ENCODE measurements at places on chromosomes 7 and 10. TPM values are rescaled to one million over a fixed set of nuclear protein-coding genes. Genes with fewer than 3 reads are reported as not detected.

The PAX4 gene
- not detected for polyA plus RNA-seq

The GRB10 gene
- polyA plus RNA-seq = 39.0 TPM

The PRSS37 gene
- not detected for polyA plus RNA-seq

The CRPPA gene
- 5.1 TPM for polyA plus RNA-seq

The ASB10 gene
- not detected for polyA plus RNA-seq

The COPG2 gene
- polyA plus RNA-seq = 39.9 TPM

The VWC2 gene
- not detected for polyA plus RNA-seq

The HSPA12A gene
- polyA plus RNA-seq = not detected

The HMX3 gene
- polyA plus RNA-seq = 20.5 TPM

The OIT3 gene
- polyA plus RNA-seq = not detected

- no peak for DNase-seq
Observed at GRCh38 chr10:31803606-31804351, 124.9 kb downstream of the ARHGAP12 start.

GRCh38 chr7:100685049-100685605 lies 8.9 kb downstream of the GIGYF1 start:
- no peak for DNase-seq

DNA sequence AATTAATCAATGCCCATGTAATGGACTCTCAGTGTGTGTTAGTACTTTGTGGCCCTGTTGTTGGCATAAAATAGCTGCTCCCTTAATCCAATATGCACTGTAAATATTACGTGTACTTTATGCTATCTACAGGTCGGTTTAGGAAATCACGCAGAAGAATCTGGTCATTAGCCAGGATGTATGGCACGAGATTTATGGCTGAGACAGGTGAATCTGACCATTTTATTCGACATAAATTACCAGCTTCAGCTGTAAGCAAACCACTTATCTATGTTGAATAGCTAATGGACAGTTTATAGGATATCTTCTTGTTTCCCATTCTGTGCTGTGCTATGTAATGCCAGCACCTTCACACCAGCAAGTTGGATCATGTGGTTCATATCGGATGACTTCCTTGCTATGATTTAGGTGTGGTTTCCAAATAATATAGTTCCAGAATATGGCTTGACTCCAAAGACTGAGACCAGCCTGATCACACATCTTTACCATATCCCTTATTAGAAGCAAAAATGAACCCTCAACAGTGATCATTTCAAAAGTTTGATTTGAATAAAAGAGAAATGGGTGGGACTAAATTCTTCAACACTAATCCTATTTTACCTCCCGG lies 301.4 kb downstream of the AHR start:
- no peak for DNase-seq

DNA sequence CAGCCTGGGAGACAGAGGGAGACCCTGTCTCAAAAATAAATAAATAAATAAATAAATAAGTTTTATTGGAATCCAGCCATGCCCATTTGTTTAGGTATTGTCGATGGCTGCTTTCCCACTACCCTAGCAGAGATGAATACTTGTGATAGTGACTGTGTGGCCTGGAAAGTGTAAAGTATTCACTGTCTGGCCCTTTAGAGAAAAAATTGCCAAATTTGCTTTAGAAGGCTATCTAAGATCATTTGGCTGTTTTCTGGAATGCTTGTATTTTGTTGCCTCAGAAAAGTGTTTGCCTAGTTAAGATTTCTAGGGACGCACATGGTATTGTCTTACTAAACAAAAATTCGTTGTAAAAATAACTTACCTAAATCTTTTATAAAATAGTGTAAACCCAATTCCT lies 35.4 kb downstream of the CHN2 start:
- DNase-seq = no peak

- no peak for DNase-seq
Observed at GRCh38 chr10:119371704-119372663, 164.6 kb downstream of the GRK5 start.

DNA sequence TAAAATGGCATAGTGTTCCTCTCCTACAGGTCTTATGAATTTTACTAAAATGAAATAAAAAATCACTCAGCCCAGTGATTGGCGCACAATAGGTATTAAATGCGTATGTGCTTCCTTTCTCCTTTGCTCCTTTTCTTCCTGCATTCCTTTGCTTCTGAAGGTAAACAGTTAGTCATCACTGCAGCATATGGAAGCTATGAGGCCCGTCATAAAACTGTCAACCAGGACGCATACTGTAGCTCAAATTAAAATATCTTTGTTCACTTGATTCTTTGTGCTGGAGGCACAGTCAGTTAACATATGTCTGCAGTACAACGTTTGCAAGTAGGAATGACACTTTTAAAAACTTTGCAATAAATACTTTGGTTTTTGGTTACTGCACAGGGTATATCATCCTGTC lies 374.7 kb downstream of the TCERG1L start:
- DNase-seq = no peak

GRCh38 chr7:2757904-2758672 lies 70.1 kb downstream of the AMZ1 start:
- DNase-seq = peak; percentile 76

GRCh38 chr10:105844676-105845570 lies 1203.8 kb downstream of the SORCS3 start:
- DNase-seq = no peak

GRCh38 chr7:158858592-158859503 lies 2.5 kb downstream of the DYNC2I1 start:
- DNase-seq = peak; percentile 90

DNA sequence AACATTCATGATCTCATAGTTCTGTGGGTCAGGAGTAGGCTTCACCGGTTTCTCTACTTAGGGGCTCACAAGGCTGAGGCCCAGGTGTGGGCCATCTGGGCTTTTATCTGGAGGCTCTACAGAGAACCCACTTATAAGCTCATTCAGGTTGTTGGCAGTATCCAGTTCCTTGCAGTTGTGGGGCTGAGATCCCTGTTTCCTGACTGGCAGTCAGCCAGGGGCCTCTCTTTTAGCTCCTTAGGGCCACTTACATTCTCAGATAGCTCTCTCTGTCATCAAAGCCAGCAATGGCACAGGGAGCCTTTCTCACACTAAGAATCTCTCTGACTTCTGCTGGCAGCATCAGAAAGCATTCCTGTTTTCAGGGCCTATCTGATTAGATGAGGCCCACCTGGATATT lies 18.2 kb upstream of the HECTD2 start:
- DNase-seq = no peak

DNA sequence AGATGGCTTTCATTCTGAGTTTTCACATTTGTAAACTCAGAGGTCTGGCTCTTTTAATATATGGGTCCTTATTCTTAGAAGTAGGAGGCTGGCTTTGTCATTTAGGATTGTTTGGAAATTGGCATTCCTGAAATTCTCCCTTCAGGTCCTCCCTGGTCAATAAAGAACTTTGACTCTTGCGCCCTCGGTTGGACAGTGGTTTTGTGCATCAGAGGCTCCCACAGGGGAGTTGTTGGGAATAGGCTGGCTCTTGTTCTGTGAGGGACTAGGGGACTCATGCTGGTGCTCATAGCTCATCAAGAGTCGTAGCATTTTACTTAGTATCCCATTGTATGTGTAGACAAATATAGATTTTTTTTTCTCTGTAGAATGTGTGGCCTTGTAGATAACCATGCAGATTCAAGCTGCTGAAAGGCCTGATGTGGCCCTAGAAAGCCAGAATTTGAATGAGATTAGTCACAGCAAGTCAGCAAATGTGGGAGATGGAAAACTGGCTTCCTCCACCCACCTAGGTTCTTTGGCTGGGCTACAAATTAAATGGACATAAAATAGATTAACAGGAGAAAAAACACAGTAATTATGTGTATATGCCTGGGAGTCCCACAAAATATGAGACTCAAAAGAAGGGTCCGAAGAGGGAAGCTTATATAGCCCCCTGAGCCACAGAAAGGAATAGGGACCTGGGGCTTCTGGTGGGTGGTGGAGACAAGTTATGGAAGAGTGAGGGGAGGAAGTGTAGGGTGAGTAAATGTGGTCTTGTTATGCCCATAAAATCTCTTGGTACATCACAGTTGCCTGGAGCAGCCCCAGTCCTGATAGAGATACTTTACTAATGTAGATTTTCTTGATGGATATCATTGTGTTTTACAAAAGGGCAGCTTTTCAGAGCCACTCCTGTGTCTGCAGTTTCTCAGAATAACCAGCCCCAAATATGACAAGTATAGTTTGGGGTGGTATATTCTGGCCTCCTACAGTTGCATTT lies 94.6 kb upstream of the BTBD16 start:
- DNase-seq = no peak

DNA sequence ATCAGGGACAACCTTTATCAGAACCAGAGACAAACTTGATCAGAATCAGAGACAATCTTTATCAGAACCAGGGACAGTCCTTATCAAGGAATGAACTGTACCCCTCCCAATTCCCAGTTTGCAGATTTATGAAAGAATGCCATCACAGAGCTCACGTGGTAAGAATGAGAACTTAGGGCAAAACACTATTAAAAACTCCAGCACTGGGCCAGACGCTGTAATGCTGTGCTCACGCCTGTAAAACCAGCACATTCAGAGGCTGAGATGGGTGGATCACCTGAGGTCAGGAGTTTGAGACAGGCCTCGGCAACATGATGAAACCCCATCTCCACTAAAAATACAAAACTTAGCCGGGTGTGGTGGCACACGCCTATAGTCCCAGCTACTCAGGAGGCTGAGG lies 85.1 kb upstream of the TNRC18 start:
- DNase-seq = no peak

DNA sequence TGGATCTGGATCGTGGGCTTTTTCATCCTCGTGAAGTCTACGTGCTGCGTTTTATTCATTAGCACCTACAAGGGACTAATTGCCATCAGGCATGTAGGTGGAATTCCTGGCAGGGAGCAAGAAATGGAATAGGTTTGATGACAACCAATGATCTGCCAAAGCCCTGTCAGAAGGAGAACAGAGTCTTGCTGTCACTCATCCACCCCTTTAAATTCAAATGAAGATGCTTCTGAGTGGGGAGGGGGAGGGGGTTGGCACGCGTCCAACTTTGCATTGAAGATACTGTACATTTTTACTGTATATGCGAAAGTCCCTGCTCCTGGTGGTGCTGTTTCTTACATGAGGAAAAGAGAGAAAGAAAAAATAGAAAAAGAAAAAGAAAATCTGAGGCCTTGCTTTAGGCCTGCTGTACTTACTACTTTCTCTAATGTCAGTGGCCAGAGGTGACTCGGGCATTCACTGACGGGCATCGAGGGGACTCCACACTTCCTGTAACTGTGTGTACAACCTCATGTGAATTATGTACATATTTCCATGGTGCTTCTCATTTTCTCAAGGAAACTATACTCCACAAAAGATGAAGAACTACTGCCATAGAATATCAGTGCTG lies 569.1 kb downstream of the INHBA start:
- no peak for DNase-seq

GRCh38 chr10:117216611-117217195 lies 19.4 kb downstream of the KCNK18 start:
- DNase-seq = peak; percentile 72

DNA sequence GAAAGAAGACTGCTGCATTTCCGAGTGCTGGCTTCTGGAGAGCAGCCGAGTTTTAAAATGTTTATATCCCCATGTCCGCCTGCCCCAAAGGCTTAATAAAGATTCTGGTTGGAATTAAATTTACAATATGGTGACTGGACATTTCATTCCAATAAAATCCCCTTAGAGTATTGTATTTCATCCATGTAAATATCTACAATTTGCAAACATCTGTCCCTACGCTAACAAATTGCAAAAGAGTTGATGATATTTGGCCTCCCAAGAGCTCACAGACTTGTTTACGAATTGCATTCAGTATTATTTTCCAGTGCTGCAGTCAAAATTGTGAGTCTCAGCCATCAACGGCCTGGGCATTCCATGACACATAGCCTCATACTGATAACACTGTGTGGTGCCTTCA lies 50.1 kb downstream of the PLEKHS1 start:
- no peak for DNase-seq

GRCh38 chr7:91633013-91633441 lies 247.5 kb downstream of the MTERF1 start:
- no peak for DNase-seq

- peak; percentile 66 for DNase-seq
Observed at GRCh38 chr7:21253740-21254687, 173.9 kb upstream of the SP4 start.

DNA sequence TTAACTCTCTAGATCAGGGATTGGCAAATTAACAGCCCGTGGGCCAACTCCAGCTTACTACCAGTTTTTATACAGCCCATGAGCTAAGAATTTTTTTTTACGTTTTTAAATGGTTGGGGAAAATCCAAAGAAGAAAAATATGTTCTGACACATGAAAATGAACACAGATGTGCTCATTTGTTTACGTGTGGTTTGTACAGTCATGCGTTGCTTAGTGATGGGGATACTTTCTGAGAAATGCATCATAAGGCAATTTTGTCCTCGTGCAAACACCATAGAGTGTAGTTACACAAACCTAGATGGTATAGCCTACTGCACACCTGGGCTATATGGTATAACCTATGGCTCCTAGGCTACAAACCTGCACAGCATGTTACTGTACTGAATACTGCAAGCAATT lies 8.3 kb upstream of the SMKR1 start:
- no peak for DNase-seq

- DNase-seq = no peak
Observed at GRCh38 chr7:82757-83155, 109.6 kb upstream of the FAM20C start.

DNA sequence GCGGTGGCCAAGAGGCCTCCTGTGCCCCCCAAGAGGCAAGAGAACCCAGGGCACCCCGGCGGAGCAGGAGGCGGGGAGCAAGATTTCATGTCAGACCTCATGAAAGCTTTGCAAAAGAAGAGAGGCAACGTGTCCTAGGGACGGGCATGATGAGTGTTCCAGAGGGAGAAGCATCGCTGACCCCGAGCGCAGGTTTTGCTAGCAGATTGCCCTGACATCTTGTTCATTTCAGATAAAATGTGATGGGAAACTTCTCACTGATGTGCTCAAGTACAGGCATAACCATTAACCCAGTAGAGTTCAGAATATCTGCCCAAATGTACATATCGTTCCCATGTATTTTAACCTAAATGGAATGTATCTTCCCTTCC lies 129.2 kb downstream of the APBB1IP start:
- no peak for DNase-seq

GRCh38 chr7:36690514-36691187 lies 33.6 kb downstream of the AOAH start:
- no peak for DNase-seq
